Activated T-cell treated with anti-CD3 and anti-CD28 coated beads, Interleukin-2, amount 50 U/mL, for 48 hours (primary cell): ENCODE measurements at places on chromosomes 6 and 20.
A peak's percentile ranks its signal among the peaks of the same experiment; 100 is the strongest.

- no peak for DNase-seq
Observed at GRCh38 chr6:159074876-159075275, 30.1 kb upstream of the TAGAP start.

DNA sequence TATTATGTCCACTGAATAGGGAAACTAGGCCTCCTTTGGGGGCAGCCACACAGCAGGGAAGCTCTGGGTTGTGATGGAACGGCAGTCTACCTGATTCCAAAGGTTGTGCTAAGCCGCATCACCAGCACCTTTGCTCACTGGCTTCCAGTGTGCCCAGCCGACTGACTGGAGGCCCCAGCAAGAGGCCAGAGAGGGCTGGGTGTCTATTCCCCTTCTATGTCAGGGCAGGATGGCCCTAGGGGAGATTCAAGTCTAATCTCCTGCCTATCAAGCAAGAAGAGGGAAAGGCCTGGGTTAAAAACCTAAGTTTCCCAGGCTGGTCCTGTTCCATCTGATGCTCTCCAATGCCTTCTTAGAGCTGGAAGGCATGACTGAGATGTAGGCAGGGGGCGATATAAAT lies 53.6 kb downstream of the JPH2 start:
- no peak for DNase-seq

DNA sequence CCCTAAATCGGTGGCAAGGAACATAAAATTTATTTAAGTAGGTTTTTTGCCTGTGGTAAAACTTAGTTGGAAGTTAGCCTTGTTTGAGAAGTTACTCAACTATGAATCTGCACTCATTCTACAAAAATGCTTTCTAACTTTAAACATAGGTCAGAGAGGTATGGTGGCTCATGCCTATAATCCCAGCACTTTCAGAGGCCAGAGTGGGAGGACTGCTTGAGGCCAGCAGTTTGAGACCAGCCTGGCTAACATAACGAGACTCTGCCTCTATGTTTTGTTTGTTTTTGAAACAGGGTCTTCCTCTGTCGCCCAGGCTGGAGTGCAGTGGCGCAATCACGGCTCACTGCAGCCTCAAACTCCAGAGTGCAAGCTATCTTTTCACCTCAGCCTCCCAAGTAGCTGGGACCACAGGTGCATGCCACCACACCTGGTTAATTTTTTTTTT lies 16.2 kb downstream of the USP49 start:
- no peak for DNase-seq

DNA sequence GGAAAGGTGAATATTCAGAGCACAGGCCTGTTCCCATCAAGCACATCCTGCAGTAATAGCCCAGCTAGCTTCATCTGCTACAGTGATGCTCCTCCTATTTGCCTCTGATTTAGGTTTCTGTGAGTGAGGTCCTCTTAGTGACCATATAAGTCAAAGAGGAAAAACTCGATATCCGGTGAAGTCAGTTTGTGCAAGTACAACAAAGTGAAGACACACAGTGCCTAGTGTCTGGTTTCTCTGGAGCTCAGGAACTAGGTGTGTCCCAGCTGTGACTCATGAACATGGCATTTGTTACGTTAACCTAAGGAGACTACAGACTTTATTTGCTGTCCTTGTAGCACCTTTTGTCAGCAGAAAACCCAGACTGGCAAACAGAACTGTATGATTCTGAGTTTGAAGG lies 33.9 kb downstream of the EDN1 start:
- no peak for DNase-seq

- no peak for DNase-seq
Observed at GRCh38 chr20:58536289-58536688, 21.1 kb upstream of the APCDD1L start.

- peak; percentile 81 for DNase-seq
Observed at GRCh38 chr6:26329763-26330511, 35.1 kb upstream of the BTN3A2 start.

- DNase-seq = no peak
Observed at GRCh38 chr6:25199544-25199943, 79.6 kb upstream of the CARMIL1 start.

DNA sequence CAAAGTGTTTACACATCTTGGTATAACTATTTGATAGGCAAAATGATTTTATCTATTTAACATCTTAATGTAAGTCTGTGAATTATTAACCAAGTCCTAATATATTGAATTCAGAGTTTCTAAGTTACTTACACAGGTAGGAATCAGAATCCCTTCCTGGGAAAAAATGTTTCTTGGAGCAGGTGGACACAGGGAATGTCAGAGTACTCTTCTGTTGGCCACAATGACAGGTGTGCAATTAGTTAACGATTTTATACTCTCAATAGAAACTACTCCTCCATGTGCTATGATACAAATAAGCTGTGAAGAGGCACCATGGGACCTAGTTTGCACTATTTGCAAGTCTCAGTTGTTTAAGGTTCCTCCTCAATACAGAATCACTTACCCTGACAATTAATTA lies 821 bp upstream of the TAAR5 start:
- no peak for DNase-seq

- DNase-seq = no peak
Observed at GRCh38 chr20:3031524-3032147, 11.8 kb upstream of the GNRH2 start.

DNA sequence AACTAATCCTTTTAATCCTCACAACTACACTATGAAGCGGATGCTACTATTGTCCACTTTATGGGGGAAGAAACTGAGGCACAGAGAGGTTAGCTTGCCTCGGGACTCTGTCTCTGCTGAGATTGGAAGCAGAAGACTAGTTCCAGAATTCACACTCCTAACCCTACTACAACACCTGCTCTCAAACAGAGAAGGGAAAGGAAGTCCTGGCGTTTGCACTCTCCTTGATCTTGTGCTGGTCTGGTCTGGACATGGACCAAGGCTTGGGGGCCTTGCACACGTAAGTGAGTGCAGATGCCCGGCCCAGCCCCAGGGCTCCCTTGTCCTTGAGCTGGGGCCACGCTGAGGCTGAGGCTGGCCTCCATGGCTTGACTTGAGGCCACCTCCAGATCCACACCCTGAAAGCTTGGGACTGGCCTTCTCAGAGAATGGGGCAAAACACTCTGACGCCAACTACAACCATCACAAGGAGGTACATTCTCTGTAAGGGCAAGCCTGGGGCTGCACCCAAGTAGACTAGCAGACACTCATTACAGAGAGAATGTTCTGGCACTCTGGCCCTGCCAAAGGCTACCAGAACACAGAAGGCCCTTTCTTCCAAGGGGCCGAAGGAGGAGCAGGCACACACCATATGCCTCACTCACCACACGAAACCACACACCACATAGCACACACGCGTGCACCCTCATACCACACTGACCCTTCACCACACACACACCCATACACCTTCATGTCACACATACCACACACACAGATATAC lies 33.3 kb upstream of the EZR start:
- no peak for DNase-seq

- DNase-seq = no peak
Observed at GRCh38 chr20:49132995-49133478, 55.1 kb downstream of the STAU1 start.

DNA sequence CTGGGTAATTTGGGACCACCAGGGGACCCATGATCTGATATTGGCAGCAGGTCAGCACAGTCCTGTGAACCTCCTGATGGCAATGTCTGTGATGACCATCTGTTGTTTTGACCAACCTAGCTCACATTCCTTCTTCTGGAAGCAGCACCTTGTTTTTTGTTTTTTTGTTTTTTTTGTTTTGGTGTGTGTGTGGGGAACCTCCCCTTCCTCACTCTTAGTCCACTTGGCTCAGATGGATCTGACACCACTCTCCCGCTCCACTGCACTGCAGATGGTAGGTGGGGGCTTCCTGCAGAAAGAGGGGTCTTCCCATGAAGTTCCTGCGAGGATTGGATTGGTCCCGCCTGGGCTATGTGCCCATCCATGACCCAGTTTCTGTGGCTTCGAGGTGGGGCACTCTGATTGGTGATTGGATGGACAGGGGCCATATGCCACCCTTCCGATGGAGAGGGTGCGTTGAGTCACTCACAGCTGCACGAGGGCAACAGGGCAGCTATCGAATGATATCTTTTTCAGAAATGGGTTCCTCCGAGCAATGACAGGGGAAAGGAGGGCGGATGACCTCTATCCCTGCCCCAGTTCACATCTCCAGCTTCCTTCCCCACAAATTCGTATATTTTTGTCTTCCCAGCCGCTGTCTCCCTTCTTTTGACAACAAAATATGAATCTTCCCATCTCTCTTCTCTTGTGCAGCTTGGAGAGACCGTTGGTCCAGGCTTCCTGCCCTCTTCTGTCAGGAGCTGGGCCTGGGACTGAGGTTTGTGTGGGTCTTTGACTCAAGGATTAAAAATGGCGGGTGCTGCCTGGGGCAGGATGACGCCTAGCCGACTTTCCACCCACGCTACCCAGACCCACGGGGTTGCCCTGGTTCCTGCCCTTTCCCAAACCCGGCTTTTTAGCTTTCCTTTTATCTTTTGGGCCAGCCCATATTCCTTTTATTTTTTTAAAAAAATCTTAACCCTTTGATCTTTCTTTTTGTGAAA lies 132.1 kb upstream of the KCNG1 start:
- DNase-seq = no peak

DNA sequence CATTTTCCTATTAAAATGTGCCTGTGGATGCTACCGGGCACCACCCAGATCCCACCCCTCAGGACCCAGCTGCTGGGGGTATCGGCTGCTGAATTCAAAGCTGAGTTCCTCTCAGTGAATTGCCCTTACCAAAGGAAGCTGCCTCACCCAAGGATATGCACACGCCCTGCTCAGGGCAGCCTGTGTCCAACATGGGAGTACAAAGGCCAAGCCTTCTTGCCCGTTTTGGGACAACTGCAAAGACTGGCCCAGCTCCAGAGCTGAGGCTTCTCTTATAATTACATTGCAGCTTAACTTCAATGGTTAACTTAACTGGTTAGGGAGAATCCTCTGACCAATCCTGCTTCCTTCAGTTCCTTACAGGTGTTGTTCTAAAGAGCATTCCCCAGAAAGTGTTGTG lies 19.8 kb upstream of the FANCE start:
- DNase-seq = no peak
